Globus pallidus (tissue), 1 donor: ENCODE measurements at places on chromosomes 13 and 19.

- no peak for DNase-seq
Observed at GRCh38 chr13:84237143-84237542, 354.9 kb upstream of the SLITRK1 start.

- DNase-seq: no peak
Observed at GRCh38 chr19:45456500-45456815, 11.3 kb upstream of the FOSB start.

DNA sequence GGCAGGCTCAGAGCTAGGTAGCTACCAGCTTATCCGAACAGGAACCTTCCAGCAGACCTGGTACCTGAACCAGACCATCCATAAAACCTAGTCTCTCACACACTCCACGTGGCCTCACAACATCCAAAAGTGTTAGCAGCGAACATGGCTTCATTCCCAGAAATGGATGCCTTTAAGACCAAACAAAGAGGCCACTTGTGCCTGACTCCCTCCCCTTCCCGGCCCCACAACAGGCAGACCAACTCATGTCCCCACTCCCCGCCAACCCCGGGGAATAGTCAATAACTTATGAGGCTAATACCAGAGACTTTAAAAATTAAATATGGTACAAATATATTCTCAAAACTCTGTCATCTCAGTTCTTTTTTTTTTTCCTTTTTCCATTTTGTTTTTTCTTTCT lies 46.2 kb downstream of the ZNF557 start:
- DNase-seq: peak; percentile 96

- DNase-seq: no peak
Observed at GRCh38 chr19:17266589-17266974, 661 bp upstream of the BABAM1 start.

- no peak for DNase-seq
Observed at GRCh38 chr13:32362574-32362973, 47.3 kb downstream of the BRCA2 start.

DNA sequence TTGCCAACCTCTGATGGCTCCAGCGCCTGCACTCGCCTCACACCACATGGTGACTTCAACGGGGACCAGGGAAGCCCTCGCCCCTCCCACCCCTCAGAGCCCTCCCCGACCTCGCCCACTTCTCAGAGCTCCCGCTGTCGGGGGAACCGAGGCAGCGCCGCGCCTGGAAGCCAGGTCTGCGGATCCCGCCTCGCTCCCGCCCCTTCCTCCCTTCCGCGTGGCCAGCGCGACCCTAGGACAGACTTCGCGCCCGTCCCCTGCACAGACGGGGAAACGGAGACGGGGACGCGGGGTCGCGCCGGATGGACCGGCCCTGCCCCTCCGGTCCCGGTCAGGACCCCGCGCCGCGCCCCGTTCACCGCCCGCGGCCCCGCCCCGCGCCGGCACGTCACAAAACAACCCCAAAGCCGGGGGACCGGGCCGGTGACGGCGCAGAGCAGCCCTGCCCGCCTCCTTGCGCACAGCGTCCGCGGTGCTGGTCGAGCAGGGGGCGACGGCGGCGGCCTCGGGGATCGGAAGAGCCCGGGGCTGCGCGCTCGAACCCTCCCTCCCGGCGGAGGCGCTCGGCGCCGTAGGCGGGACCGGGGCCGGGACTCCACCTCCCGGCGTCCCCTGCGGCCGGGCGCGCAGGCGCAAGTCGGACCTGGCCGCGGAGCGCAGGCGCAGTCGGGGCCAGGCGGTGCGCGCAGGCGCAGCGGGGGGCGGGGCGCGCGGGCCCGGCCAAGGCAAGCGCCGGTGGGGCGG lies 379 bp upstream of the CDC34 start:
- peak; percentile 71 for DNase-seq

- DNase-seq: no peak
Observed at GRCh38 chr13:21078501-21078900, 17.1 kb upstream of the LATS2 start.

- DNase-seq: no peak
Observed at GRCh38 chr13:58963321-58963720, 1200.4 kb downstream of the DIAPH3 start.

DNA sequence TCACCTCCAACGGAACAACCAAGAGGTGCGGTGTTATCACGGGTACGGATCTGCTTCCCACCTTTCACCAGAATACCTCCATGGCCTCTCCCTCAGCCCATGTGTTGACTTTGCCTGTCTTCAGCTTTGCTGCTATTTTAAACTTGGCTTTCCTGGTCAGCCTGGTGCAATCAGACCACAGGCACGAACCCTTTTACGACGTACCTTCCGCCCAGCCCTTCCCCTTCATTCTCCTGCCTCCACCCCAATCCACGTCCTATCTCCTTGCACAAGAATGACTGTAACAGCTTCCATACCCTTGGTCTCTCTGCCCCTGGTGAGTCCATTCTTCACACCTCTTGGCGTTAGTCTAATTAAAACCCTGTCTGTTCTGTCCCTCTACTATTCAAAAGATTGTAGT lies 431.7 kb downstream of the EFNB2 start:
- no peak for DNase-seq

DNA sequence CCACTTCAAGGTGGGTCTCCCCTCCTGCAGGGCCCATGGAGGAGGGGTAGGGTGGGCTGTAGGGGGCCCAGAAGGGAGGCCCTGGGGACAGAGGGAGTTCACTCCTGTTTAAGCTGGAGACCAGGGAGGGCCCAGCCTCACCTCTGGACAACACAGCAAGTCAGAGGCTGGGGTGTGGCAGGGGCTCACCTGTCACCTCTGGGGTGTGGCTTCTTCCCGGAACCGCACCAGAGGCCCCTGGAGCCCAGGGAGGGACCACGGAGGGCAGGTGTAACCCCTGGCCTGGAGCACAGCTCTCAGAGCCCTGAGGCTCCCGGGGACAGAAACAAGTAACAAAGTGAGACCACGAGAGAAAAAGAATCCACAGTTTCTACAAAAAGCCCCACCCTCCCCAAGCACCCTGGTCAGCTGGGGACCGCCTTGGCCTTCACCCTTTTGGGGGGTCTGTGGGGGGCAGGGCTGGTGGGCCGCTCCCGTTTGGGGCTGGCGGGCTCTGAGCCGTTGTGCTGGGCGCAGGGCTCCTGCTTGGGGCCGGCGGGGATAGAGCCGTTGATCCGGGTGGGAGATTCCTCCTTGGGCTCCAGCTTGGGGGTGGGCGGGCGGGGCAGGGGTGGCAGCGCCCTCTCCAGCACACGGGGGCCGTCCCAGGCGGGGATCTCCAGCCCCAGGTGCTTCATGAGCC lies 8.0 kb downstream of the SIRT6 start:
- DNase-seq: no peak

DNA sequence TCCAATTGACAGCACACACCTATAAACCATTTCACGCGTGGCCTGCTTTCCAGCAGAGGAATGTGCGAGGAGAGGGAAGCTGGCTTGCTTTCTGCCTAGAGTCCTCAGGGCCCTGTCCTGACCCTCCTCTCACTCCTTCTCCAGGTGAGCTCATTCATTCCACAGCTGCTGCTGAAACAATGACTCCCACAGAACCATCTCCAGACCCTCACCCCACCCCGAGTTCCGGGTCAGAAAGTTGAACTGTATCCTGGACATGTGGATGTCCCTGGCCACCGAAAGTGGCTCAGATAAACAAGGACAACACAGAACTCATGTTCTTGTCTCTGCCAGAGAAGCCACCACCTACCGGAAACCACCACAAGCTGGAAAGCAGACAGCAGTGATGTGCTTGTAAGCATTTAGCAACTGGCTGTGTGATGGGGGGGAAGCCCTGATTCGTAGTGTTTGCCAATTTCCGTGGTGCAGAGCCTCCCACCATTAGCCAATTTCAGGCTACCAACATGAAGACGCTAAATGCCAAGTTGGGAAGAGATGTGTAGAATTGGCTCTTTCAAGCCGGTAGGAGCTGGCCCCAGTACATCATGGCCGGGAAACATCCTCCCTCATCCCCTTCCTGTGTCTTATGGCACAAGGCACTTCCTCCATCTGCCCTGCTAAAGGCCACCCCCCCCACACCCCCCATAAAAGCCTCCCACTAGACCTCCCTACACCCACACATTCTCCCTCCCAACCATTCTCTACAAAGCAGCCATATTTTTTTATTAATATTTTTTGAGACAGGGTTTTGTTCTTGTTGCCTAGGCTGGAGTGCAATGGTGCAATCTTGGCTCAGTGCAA lies 5.0 kb downstream of the SYCE2 start:
- DNase-seq: peak; percentile 45

GRCh38 chr19:46115396-46116106 lies 8.9 kb downstream of the IGFL3 start:
- DNase-seq: no peak

DNA sequence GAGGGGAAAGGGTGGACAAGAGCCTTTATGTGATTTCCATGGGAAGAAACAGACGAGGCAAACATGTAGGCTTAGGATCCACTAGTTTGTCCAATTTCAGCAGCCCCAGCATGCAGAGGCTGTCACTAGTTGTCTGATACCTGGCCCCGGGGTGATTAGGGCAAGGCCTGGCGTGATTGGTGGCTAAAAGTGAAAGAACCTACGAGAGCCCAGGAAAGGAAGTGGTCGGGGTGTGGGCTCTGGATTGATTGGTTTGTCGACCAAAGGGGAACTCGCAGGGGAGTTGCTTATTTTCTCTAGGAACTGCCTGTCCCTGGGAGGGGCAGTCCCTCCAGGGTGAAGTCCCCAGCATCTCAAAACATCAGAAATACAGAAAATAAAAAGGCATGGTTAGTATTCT lies 64.2 kb upstream of the UQCRFS1 start:
- DNase-seq: no peak

- peak; percentile 8 for DNase-seq
Observed at GRCh38 chr19:10222201-10222890, 8.8 kb downstream of the S1PR2 start.

GRCh38 chr13:44796597-44797490 lies 192.4 kb downstream of the NUFIP1 start:
- peak; percentile 7 for DNase-seq

DNA sequence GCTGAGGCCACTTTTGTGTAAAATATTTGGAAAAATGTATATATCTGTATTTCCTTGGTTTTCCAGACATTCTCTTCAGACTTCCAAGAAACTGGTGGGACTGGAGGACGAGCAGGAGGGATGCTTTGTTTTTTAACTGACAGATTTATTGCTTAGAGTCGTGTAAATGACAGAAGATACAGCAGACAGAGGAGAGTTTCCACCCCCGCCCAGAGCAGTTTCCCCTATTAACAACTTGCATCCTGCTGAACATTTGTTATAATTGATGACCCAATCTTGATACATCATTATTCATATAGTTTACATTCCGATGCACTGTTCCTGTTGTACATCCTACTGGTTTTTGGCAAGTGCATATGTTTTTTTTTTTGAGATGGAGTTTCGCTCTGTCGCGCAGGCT lies 7.1 kb upstream of the DOCK6 start:
- DNase-seq: no peak

- DNase-seq: no peak
Observed at GRCh38 chr19:3826163-3826562, 40.0 kb upstream of the MATK start.
